ENCODE measurements at places on chromosomes 16 and 17.

DNA sequence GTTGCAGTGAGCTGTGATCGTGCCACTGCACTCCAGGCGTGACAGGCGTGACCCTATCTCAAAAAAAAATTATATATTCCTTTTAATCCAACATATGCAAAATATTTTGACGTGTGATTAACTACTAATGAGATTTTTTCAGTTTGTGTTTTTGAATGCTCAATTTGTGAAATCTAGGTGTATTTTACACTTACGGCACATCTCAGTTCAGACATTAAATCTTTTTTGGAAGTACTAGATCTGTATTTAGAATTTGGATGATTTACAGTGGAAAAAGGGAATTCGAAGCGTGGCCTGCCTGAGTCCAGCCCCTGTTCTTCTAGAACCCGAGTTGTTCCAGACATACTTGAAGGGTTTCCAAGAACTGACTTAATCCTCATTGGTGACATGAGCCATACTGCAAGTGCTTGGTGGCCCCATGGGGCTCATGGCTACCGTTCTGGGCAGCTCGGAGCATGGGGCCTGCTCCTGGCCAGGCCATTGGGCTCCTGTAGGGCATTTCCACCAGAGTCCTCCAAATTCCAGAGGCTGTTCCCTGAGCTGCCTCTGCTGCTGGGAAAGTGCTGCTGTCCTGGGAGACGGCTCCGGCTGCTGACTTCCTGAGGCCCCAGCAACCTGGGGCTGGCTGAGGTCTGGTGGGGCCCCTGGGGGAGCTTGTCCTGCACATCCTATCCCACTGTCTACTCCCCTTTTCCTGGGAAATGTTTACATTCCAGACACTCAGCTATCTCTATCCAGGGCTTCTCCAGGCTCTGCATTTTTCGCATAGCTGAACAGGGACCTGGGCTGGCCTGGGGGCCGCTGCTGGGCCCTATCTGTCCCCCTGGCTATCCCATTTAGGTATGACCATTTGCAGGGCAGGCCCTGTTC, 27.2 kb downstream of the LLGL2 start:
- DNase-seq = no peak

DNA sequence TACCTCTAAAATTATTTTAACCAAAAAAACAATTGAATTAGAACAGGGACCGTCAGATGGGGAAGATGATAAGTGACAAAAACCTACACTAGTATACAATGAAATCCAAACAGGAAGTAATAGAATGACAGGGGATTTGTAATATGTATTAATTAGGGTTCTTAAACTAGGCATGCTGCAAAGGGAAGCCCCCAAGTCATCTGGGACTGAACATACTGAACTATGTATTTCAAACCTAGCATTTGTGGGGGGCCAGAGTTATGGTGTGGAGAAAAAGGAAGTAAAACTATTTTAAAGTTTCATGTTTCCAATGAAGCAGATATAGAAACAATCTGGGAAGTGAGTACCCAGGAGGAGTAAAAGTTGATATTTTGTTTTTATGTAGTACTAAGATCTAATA, 133.2 kb upstream of the HS3ST3A1 start:
- DNase-seq = no peak

DNA sequence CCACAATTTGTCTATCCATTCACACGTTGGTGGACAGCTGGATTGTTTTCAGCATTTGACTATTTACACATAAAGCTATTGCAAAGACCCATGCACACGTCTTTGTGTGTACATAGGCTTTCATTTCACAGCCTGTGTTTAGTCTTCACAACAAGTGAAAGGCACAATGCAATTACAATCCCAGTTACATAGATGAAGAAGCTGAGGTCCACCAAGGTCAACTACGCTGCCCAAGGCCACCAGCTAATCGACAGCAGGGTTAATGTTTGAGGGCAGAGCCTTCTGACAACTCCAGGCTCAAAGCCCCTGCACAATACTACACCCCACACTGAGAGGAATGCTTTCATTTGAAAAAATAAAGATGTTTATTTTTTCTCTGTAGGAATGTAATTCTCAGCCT, 93.6 kb upstream of the CDH13 start:
- DNase-seq = no peak

DNA sequence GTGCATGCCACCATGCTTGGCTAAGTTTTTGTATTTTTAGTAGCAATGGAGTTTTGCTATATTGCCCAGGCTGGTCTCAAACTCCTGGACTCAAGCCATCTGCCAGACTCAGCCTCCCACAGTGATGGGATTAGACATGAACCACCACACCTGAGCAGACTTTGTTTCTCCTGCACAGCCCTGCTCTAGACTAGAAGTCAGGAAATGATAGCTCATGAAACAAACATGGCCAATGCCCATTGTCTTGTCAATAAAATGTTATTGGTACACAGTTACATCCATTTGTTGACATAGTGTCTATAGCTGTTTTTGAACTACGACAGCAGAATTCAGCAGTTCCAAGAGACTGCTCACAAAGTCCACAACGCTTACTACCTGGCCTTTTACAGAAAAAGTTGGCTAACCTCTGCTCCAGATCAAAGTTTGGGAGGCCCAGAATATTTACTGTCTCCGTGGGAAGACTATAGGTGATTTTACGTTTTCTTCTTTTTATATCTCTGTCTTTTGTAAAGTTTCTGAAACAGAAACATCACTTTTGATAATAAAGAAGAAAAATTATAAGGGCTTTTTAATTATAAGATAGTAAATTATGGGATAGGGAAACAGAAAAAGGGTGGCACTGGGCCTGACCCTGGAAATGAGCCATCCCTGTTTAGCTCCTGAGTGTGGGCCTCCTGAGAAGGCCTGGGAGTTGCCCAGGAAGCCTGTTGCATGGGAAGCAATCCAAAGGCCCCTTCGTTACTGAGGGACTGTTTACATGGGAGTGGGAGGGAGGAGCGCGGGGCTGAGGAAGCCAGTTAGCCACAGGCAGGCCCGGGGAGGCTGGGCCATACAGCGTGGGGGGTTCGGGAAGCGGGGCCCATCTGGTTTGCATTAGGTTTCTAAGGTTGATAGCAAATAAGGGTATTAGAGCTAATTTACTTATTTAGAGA, 201.5 kb downstream of the IRF8 start:
- DNase-seq = no peak

DNA sequence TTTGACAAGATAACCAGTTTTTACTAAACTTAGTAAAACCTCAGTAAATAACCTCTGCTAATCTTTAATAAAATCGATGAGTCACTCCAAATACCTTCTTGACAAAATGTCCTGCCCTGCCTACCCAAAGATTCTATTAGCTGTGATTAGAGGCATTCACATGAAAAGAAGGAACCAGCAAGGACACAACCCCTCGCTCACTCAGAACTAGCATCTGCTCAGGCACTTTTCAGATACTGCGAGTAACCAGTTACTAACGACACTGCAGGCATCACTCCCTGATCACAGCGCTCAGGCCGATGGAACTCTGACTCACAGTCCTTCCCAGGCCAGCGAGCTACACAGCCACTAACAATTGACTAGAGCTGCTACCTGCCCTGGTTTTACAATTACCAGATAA, 24.3 kb downstream of the PELP1 start:
- DNase-seq = no peak

DNA sequence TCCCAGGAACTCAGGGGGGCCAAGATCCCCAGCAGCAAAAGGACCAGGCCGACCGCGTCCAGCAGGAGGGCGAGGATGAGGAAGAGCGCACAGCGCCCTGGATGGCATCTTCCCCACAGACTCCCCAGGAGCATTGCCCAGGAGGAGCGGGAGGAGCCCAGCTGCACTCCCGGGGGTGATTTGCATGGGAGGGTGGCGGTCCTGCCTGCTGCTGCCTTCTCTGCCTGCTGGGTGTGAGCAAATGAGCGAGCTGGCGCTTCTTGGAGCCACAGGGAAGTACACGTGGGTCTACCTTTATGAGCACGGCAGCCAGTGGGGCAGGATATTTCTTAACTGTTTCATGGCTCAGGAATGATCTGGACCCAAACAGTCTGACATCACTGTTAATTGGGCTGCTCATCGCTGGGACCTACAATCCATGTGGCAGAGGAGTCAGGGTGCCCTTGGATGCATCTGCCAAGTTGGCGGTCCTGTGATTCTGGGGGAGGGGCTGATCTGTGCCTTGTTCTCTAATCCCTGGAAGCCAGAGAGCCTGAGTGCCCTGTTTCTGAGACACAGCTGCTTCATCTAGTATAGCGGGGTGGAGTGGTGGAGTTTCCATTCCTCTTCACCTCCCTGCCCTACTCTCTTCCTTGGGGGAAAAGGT, at the start of gene TMEM238L:
Gene TMEM238L, minus strand, starts transcription at position 270 of the 646 bp plus-strand sequence. Its CDS starts 136 bp downstream, at position 134.
- no peak for DNase-seq

Measured in CD4-positive, alpha-beta memory T cell (primary cell).